Progenitor cell of endocrine pancreas (in vitro differentiated cells): ENCODE measurements at places on chromosomes 16 and 17. TPM values are rescaled to one million over a fixed set of nuclear protein-coding genes. Genes with fewer than 3 reads are reported as not detected.

- peaks cover 8% of the 10 kb centered on the region for H3K27me3 ChIP-seq
- H3K4me3 ChIP-seq, result no peak overlapping the region
- H3K27ac ChIP-seq, result peak overlapping the region; percentile 34
- no peaks in the 10 kb centered on the region for H3K36me3 ChIP-seq
- DNase-seq, result no peak
These were observed 34.6 kb downstream of the OTOA start for GRCh38 chr16:21698169-21699032.

GRCh38 chr16:84603140-84603816 lies 14.6 kb downstream of the COTL1 start:
- no peak overlapping the region for H3K27ac ChIP-seq
- peaks cover 23% of the 10 kb centered on the region for H3K4me1 ChIP-seq
- no peak for DNase-seq
- H3K4me3 ChIP-seq, result no peak overlapping the region
- H3K27me3 ChIP-seq, result no peaks in the 10 kb centered on the region
- H3K36me3 ChIP-seq, result no peaks in the 10 kb centered on the region

DNA sequence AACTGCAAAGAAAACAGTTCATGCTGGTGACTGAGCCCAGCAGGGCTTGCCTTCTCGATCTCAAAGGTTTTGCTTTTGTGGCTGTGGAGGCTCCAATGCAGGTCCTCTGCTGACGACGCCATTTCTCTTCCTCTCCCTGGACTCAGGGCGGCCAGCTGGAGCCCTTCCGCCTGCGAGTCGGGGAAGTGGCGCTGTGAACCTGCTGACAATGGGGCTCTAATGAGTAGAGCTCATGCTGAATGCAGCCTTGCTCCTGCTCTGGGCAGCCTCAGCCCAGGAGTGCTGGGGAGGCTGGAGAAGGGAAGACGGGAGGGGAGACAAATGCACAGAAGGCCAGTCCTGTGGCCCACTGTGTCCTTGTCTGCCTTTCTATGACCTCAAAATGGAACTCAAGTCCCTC lies 43.8 kb downstream of the VAC14 start:
- H3K4me3 ChIP-seq, result no peak overlapping the region
- no peak overlapping the region for H3K27ac ChIP-seq
- DNase-seq, result no peak
- H3K27me3 ChIP-seq, result no peaks in the 10 kb centered on the region
- H3K36me3 ChIP-seq, result peaks cover 11% of the 10 kb centered on the region

- H3K36me3 ChIP-seq, result peaks cover 33% of the 10 kb centered on the region
- H3K4me1 ChIP-seq, result peaks cover 17% of the 10 kb centered on the region
- no peak for DNase-seq
- H3K4me3 ChIP-seq, result no peak overlapping the region
These were observed 38.5 kb downstream of the MSI2 start for GRCh38 chr17:57294629-57295501.

- H3K27me3 ChIP-seq, result peaks cover 12% of the 10 kb centered on the region
- no peak for DNase-seq
- H3K4me3 ChIP-seq, result no peak overlapping the region
- no peaks in the 10 kb centered on the region for H3K36me3 ChIP-seq
- H3K27ac ChIP-seq, result no peak overlapping the region
- peaks cover 23% of the 10 kb centered on the region for H3K4me1 ChIP-seq
These were observed 45.3 kb downstream of the RAI1 start for GRCh38 chr17:17726458-17727060.

GRCh38 chr16:20347666-20348364 lies 4.7 kb downstream of the UMOD start:
- H3K27me3 ChIP-seq, result peaks cover 6% of the 10 kb centered on the region
- no peak overlapping the region for H3K27ac ChIP-seq
- H3K36me3 ChIP-seq, result no peaks in the 10 kb centered on the region
- H3K4me1 ChIP-seq, result peaks cover 2% of the 10 kb centered on the region

- H3K4me1 ChIP-seq, result peaks cover 8% of the 10 kb centered on the region
- no peak for DNase-seq
- no peak overlapping the region for H3K27ac ChIP-seq
- H3K36me3 ChIP-seq, result no peaks in the 10 kb centered on the region
- H3K27me3 ChIP-seq, result peaks cover 16% of the 10 kb centered on the region
These were observed 248.0 kb downstream of the TMEM114 start for GRCh38 chr16:8342276-8342675.

DNA sequence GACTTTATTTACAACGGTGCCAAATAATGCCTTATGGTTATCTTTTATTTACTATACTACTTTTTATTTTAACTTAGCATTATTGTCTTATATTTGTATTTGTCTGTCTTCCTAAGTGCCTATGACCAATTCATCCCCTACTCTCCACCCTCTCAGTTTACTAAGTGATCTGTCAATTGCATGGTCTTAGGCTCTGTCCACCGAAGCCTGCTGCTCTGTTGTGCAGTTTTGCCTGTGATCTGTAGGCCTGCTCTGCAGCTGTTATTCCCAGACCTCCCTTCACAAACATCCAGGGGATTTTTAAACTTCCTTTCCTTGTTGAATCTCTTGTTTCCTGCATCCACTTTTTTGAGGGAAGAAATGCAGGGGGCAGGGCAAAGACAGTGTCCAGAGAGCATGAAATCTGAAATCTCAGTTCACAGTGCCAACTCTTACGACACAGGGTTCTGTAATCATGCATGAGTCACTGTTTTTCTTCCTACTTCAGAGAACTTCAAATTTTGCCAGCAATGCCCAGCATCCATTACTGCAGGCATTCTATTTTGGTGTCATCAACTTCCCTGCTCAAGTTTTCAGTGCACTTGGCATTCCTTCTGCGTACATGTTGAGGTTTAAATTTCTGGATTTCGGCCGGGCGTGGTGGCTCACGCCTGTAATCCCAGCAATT lies 11.4 kb downstream of the SLFN5 start:
- H3K4me1 ChIP-seq, result peaks cover 7% of the 10 kb centered on the region
- no peak overlapping the region for H3K4me3 ChIP-seq
- no peak overlapping the region for H3K27ac ChIP-seq
- no peaks in the 10 kb centered on the region for H3K27me3 ChIP-seq
- DNase-seq, result no peak

DNA sequence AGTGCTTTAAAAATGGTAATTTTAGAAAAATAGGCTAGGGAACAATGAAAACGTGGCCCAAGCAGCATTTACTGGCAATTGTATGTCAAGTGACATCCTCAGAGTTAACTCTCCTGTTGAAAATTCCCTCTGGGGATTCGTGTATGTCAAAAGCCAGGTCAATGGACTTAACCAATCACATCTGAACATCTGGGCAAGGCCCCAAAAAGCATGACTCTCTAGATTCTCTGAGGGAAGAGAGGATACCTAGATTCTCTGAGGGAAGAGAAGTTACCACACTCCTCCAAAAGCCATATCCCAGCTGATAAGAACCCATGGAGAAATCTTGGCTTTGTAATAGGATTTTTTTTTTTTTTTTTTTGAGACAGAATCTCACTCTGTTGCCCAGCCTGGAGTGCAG lies 23.5 kb downstream of the NFE2L1 start:
- H3K27ac ChIP-seq, result no peak overlapping the region
- peaks cover 3% of the 10 kb centered on the region for H3K4me1 ChIP-seq
- peaks cover 28% of the 10 kb centered on the region for H3K36me3 ChIP-seq
- no peak for DNase-seq
- H3K27me3 ChIP-seq, result no peaks in the 10 kb centered on the region
- no peak overlapping the region for H3K4me3 ChIP-seq

DNA sequence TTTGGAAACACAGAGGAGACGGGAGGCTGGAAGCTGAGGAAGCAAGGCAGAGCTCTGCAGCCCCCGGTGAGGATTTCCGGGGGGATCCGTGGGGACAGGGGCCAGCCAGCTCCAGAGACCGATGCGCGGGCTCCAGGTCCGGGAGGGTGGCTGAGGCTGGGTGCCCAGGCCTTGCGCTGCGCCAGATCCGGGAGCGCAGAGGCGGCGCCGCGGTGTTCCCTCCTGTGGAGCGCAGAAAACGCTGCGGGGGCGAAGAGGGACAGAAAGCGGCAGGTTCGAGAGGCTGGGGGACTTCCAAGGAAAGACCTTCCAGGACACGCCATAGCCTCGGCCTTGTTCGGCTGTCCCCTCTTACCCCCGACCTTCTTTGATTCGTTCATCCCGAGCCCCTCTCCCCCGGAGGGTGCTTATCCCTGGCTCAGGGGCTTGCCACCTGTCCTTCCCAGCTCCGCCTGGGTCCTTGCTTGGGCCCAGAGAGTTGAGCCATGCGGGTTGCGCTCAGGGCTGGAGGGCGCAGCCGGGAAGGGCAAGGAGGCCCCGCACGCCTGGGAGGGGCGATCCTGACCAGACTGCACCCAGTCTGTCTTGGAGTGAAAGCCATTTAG lies 697 bp upstream of the SHISA9 start:
- H3K36me3 ChIP-seq, result no peaks in the 10 kb centered on the region
- no peak for DNase-seq
- H3K27ac ChIP-seq, result peak overlapping the region; percentile 38
- H3K4me1 ChIP-seq, result peaks cover 19% of the 10 kb centered on the region

DNA sequence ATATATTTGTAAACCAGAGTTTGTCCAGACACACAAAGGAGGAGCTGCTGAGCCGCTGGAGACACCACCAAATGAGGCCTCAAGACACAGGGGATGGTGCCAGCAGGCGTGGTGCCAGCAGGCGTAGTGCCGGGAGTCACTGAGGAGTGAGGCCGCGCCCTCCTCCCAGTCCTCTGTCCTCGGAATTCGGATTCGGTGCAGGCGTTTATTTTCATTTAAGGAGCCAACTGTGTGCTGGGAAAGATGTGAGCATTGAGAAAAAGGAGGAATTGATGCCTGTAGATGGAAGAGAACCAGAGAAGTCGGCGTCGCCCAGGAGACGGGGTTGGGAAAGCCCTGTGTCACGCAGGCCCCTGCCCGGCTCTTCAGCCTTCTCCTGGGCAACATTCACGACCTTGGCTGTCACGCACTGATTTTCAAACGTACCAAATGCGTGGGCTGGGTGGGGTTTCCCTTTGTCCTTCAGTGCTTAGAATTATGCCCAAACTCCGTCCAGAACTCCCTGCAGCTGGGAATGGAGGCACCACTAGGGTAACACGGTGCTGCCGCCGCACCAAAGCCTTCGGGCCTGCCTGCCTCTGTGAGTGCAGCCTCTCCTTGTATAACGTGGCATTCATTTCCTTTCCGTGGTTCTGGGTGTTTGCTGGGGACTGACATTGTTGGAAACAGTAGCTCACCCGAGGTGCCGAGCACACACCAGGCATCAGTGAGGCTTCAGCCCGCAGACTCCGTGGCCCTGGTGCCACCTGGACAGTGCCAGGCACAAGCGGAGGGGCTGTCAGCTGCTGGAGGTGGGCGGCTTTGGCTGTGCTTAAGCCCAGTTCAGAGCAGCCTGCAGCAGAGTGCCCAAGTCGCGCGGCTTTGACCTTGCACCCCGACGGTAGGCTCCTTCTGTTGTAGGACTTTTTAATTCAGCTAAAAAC lies 49.0 kb upstream of the CHMP6 start:
- peak overlapping the region; percentile 46 for H3K27ac ChIP-seq
- no peak for DNase-seq
- no peaks in the 10 kb centered on the region for H3K4me1 ChIP-seq
- H3K4me3 ChIP-seq, result no peak overlapping the region
- peaks cover 16% of the 10 kb centered on the region for H3K36me3 ChIP-seq

GRCh38 chr16:2388875-2389433 lies 40.3 kb upstream of the CCNF start:
- peak overlapping the region; percentile 12 for H3K27ac ChIP-seq
- no peak overlapping the region for H3K4me3 ChIP-seq
- DNase-seq, result no peak
- H3K27me3 ChIP-seq, result no peaks in the 10 kb centered on the region
- peaks cover 7% of the 10 kb centered on the region for H3K4me1 ChIP-seq

DNA sequence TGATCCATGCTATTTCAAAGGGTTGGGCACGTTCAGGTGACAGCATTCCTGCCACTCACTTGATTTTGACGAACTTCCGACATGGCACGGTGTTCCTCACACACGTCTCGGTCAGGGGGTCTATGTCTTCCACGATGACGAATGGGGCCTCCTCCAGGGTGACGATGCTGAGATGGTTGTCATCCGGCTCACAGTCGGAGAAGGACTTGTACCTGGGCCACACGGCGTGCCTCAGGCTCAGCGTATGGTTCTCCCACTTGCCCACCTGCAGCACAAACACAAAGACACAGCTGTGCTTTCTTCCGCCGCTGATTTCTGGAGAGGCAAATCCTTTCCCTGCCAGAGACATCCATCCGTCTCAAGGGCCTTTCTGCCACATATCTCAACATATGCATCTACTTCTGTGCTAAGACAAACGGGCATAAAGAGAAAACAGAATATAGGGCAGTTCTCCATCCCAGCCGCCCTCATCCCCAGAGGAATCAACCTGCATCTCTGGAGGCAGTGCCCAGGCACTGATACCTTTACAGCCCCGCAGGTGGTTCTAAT lies 332.5 kb downstream of the GRIN2A start:
- H3K27ac ChIP-seq, result no peak overlapping the region
- H3K4me3 ChIP-seq, result no peak overlapping the region
- no peak for DNase-seq
- H3K4me1 ChIP-seq, result peaks cover 4% of the 10 kb centered on the region

- H3K36me3 ChIP-seq, result peaks cover 18% of the 10 kb centered on the region
These were observed 18.9 kb downstream of the NTAN1 start for GRCh38 chr16:15037003-15037402.

GRCh38 chr16:79509211-79509631 lies 91.3 kb downstream of the MAF start:
- peaks cover 2% of the 10 kb centered on the region for H3K4me1 ChIP-seq
- no peak overlapping the region for H3K4me3 ChIP-seq
- H3K27ac ChIP-seq, result no peak overlapping the region
- DNase-seq, result no peak
- no peaks in the 10 kb centered on the region for H3K36me3 ChIP-seq

GRCh38 chr17:67461228-67461780 lies 84.2 kb downstream of the PITPNC1 start:
- H3K27ac ChIP-seq, result peak overlapping the region; percentile 96
- DNase-seq, result no peak
- no peaks in the 10 kb centered on the region for H3K27me3 ChIP-seq
- peaks cover 27% of the 10 kb centered on the region for H3K4me1 ChIP-seq
- H3K4me3 ChIP-seq, result no peak overlapping the region

DNA sequence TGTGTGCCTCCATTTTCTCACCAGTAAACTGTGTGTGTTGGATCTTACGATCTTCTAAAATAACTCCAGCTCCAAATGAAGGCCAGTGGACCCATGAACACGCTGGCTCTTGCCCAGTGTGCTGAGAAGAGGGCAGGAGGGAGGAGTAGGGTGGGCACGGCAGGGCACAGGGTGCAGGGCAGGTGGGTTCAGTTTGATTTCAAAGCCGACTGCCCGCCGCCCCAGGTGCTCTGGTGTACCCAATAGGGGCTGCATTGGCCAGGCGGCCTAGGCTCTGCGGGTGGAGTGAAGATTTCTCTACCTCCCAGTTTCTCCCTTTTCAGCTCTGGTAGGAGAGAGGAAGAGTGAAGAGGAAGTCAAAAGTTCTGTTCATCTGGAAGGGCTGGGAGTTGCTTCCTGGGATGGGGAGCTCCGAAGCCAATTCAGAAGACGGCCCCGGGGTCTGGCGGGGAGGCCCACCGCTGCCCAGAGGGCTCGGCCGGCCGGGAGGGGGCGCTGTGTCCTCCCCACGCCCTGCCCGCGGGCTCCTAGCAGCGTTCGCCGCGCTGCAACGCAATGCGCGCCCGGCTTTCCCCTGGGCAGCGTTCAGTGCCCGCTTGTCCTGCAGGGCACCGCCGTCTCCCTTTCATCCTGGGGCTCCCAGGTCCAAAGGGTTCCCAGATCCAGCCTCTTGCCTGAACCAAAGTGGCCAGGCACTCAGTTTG lies 1.1 kb upstream of the CRHR1 start:
- H3K36me3 ChIP-seq, result no peaks in the 10 kb centered on the region
- peaks cover 77% of the 10 kb centered on the region for H3K27me3 ChIP-seq
- peak overlapping the region; percentile 69 for H3K27ac ChIP-seq
- H3K4me1 ChIP-seq, result peaks cover 5% of the 10 kb centered on the region
- peak; percentile 61 for DNase-seq

GRCh38 chr16:9522614-9523013 lies 431.2 kb downstream of the HAPSTR1 start:
- DNase-seq, result no peak
- no peaks in the 10 kb centered on the region for H3K36me3 ChIP-seq
- H3K27ac ChIP-seq, result no peak overlapping the region
- H3K4me3 ChIP-seq, result no peak overlapping the region

ABCA8 gene
- 0.31 and 0.44 TPM in 2 replicates for total RNA-seq

HOXB1 gene
- 0.96 and 2.2 TPM in 2 replicates for total RNA-seq

CRHR1 gene
- total RNA-seq, result not detected in 2 replicates
